Purkinje cell (primary cell): ENCODE measurements at places on chromosomes 4 and X. TPM values are rescaled to one million over a fixed set of nuclear protein-coding genes. Genes with fewer than 3 reads are reported as not detected.

Gene PPEF1
- 3.3 TPM in 1 of 2 replicates, not detected in the other for polyA plus RNA-seq

Gene SHROOM3
- 0.18 and 0.69 TPM in 2 replicates for polyA plus RNA-seq

Gene NUDT10
- polyA plus RNA-seq: 11.0 and 16.6 TPM in 2 replicates

Gene SLC6A14
- not detected in 2 replicates for polyA plus RNA-seq

Gene BEND4
- polyA plus RNA-seq: 0.30 TPM in 1 of 2 replicates, not detected in the other

Gene NAT8L
- polyA plus RNA-seq: 3.7 and 6.3 TPM in 2 replicates

Gene DGAT2L6
- polyA plus RNA-seq: not detected in 2 replicates

Gene RBM10
- polyA plus RNA-seq: 3.1 and 3.5 TPM in 2 replicates

Gene NWD2
- polyA plus RNA-seq: 21.9 and 25.4 TPM in 2 replicates

Gene CDS1
- polyA plus RNA-seq: 222 and 257 TPM in 2 replicates

Gene UGT2B17
- not detected in 2 replicates for polyA plus RNA-seq
